Head of caudate nucleus (tissue), 42 donors: ENCODE measurements at places on chromosomes 12 and 14.

DNA sequence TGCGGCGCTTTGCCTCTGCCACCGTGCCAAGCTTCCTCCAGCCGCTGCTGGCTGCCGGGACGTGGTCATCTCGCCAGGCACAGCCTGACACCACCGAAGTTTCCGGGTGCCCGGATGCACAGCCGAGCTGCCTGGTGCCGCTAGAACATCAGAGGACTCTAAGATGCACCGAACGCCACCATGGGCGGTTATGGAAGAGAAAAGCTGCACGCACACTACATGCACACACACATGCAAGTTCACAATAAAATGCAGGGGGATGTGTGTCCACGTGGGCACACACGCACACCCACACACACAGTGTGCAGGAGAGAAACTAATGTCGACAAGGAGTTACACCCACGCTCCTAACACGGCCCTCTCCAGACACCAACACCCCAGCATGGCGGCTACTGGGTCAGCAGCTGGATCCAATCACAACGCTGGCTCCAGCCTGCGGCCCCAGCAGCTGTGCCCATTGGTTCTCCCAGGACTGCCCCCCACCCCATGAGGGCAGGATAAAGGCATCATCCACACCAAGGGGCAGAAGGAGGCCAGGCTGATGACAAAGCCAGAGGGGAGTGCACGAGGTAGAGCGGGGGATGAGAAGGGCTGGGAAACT, 82.7 kb downstream of the BCL11B start:
- peak; percentile 53 for DNase-seq

DNA sequence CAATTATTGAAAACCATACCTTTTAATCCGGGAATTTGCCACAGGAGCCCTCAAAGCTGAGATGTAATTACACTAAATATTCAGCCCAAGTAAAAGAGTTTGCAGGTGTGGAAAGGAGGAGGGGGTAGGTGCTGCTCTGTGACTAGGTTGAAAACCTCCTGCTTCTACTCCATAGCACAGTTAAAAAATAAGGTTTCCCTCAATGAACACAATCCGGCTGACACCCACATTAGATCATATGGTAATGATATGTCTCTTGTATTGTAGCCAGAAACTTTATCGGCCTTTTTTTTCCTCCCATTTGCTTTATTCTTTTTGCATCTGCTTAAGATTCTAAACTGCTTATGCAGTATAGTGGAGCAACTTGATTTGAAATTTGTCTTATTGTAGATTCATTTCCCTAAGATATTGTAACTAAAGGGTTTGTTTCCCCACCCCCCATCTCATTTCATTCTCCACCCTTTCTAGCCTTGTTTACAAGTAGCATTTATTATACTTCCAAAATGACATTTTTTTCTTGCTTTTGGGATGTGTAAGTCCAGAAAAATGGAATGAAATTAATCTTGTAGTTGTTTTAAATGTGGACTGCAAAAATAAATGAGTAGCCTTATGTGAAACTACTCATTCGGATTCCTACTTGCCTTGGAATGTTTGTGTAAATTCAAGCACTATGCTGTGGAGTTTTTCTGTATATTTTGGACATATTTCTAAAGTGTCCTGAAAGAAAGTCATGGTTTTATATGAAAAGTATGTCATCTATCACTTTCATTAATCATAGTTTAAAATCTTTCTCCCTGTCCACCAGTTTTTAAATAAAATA, at the start of gene DCN:
Gene DCN (minus strand): TSS at position 182 of the 820 bp plus-strand sequence. CDS start 4,265 bp downstream, outside the sequence.
- DNase-seq: no peak

DNA sequence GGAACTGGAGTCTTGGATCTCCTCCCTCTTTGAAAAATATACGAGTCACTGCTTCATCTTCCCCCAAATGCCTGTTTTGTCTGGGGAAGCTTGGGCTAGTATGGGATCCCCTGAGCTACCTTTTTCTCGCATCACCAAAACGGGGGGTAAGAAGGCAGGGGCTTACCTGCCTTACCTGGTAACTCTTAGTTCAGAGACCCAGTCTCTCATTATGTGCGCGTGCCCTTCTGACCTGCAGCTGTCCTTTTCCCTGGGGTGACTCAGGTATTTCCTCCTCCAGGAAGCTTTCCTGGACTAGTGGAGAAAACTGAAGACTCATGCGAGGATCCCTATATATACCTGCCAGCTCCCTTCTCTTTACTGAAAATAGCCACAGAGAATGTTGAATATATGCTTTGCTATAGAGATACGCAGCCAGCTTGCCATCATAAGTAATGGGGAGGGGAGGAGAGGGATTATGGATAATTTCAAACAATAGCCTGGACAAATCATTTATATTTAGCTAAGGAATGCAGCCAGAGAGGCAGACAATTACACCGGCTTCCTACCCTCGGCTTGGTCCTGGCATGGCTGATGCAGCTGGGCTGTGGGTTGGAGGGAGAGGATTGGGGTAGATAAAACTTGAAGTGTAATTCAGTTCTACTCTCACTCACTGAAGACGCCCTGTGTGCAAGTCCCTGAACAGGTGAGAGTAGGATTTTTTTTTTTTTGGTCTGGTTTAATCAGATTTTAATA, 1.1 kb downstream of the TSPAN9 start:
- no peak for DNase-seq

DNA sequence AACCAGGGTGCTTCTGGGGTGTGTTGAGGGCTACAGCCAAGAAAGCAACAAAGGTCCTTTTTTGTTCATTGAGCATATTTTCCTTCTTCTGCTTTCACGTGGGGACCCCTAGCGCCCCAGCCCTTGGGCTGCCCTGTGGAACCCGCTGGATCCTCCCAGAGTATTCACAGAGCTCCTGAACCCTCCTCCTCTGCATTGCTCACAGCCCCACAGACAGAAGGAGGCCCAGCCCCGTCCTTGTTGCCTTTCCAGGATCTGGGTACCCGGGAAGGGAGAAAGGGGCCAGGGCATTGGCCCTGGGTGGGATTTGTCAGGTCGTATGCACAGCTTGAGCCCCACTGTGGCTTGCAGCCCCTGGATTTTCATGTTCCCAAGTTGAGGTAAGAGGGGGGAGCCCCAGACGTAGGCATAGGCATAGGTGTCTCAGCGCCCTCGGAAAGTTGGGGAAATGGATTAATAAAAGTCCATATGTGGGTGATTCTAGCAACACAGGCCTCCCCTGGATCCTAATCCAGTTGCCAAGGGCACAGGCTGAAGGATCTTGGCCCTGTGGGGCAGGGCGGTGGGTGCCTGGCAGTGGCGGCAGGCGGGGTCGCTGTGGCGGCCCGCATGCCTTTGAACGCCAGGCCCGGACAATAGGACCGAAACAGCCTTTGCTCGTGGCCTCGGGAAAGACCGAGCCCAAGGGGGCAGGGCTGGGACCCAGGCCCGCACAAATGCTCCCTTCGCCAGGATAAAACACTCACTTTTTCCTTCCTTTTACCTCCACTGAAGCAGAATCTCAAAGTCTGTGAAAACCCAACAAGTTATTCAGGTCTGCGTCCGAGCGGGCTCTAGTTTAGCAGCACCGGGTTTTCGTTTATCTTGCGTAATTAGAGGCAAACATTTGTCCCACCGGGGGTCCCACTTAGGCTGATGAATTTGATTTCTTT, 3.0 kb upstream of the HOXC10 start:
- DNase-seq: no peak

- no peak for DNase-seq
Measured at GRCh38 chr12:75047885-75048525, 161.6 kb downstream of the KCNC2 start.

- DNase-seq: peak; percentile 64
Measured at GRCh38 chr14:53306911-53307310, 153.8 kb upstream of the DDHD1 start.

DNA sequence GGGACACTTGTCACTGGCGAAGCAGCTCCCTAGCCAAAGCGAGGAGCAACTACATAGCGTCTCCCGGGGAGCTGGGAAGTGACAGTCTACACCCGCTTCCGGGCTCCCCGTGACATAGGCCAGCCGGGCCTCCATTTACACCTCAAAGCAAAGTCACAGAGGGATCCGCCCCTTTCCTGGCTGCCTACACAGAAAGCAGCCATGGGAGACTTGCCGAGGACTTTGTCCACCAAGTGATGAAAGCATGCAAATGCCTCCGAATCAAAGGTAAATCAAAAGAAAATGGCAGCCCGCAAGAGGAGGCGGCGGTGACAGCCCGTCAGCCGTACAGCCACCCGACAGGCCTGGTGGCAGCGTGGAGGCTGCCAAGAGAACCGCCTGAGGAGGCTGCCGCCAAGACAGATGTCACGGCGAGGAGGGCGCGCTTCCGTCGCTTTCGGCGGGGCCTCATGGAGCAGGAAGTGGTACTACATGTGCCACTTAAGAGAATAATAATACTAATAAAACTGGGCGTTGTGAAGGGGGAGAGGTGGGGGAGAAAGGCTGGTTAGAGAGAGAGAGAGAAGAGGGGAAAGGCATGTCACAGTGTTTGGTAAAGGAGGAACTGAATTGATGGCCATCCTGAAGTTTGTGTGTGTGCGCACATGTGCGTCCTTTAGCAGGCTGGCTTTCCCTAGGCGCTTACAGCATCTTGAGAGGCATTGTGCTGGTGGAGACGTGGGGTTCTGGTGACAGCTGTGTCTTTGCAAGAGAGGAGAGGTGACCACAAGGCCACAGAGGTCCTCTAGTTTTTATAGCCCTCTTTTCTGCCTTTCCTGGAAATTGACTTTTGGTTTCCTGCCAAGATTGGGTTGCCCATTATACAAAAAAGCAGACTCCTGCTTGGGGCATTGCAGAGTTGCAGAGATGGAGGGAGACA, 661.7 kb downstream of the VRK1 start:
- DNase-seq: peak; percentile 58

GRCh38 chr12:912466-913235, 36.8 kb downstream of the RAD52 start:
- no peak for DNase-seq

DNA sequence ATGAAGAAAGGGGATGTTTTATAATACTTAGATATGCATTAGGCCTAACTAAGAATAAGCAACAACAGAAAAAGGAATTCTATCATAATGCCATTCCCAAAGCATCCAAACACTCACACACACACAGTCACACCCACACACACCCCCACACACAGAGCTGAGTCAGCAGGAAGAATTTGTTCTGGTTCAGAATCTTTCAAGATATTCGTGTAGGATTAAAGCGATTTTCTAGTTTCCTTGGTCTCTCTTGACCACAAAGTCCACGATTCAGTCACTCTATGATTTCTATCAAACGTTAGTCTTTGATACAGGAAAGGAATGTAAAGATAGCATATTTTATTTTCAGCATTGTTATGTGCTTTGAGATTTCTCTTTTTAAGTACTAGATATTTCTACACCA, 382.6 kb upstream of the DCN start:
- peak; percentile 81 for DNase-seq
